Body of pancreas (tissue), 4 donors: ENCODE measurements at places on chromosomes 16 and 17. TPM values are rescaled to one million over a fixed set of nuclear protein-coding genes. Genes with fewer than 3 reads are reported as not detected.

The NAGS gene
- not detected for total RNA-seq

The KRTAP17-1 gene
- total RNA-seq: not detected

The TANGO6 gene
- total RNA-seq: 22.7 TPM

The COX6A2 gene
- not detected for total RNA-seq

The VTN gene
- total RNA-seq: 4.2 TPM

The CEP295NL gene
- 1.3 TPM for total RNA-seq

The ZNF821 gene
- total RNA-seq: 8.6 TPM

The PTX4 gene
- total RNA-seq: not detected

The CCT6B gene
- 1.8 TPM for total RNA-seq

The SLC52A1 gene
- not detected for total RNA-seq

The LGALS9B gene
- total RNA-seq: not detected

The PLEKHH3 gene
- 105 TPM for total RNA-seq

The DHRS7C gene
- not detected for total RNA-seq

The NACA2 gene
- total RNA-seq: not detected

The CSH1 gene
- not detected for total RNA-seq

The KRTAP1-1 gene
- total RNA-seq: not detected

The TBC1D26 gene
- total RNA-seq: not detected

The ZG16 gene
- total RNA-seq: 0.99 TPM

The TEKT3 gene
- not detected for total RNA-seq

The NTN1 gene
- total RNA-seq: 3.6 TPM

The CHAD gene
- 8.8 TPM for total RNA-seq

The KRT10 gene
- 8.0 TPM for total RNA-seq

The OR2C1 gene
- total RNA-seq: not detected

The CFAP97D1 gene
- not detected for total RNA-seq

The TBC1D3H gene
- total RNA-seq: not detected

The EFCAB3 gene
- not detected for total RNA-seq

The MT1B gene
- not detected for total RNA-seq

The MYL4 gene
- total RNA-seq: not detected

The MT1G gene
- 413 TPM for total RNA-seq

The NXPH3 gene
- total RNA-seq: 0.99 TPM

The FOXO3B gene
- 4.9 TPM for total RNA-seq

The MYO15A gene
- total RNA-seq: under 0.01 TPM

The IL34 gene
- total RNA-seq: 0.78 TPM

The AIPL1 gene
- not detected for total RNA-seq

The SDR42E2 gene
- total RNA-seq: not detected

The NPB gene
- 0.66 TPM for total RNA-seq

The AOC2 gene
- total RNA-seq: 3.0 TPM

The CLEC16A gene
- 15.0 TPM for total RNA-seq

The PIRT gene
- 0.78 TPM for total RNA-seq

The PRKCB gene
- 10.6 TPM for total RNA-seq

The UMOD gene
- total RNA-seq: 12.7 TPM

The KRTAP2-1 gene
- not detected for total RNA-seq

The ASIC2 gene
- total RNA-seq: not detected

The NMRAL1 gene
- 43.8 TPM for total RNA-seq

The KAT8 gene
- 66.4 TPM for total RNA-seq

The SCARF1 gene
- 9.1 TPM for total RNA-seq

The AKTIP gene
- 40.5 TPM for total RNA-seq

The COL1A1 gene
- total RNA-seq: 62.3 TPM

The HOXB8 gene
- total RNA-seq: not detected

The HSD11B2 gene
- total RNA-seq: 5.4 TPM

The ADCY9 gene
- total RNA-seq: 22.4 TPM

The CDRT15 gene
- total RNA-seq: not detected

The KRT9 gene
- total RNA-seq: not detected
